CD4-positive, alpha-beta T cell treated with Interleukin-6 at 100 ng/mL for 8 hours (primary cell): ENCODE measurements at places on chromosomes 5 and 9.

DNA sequence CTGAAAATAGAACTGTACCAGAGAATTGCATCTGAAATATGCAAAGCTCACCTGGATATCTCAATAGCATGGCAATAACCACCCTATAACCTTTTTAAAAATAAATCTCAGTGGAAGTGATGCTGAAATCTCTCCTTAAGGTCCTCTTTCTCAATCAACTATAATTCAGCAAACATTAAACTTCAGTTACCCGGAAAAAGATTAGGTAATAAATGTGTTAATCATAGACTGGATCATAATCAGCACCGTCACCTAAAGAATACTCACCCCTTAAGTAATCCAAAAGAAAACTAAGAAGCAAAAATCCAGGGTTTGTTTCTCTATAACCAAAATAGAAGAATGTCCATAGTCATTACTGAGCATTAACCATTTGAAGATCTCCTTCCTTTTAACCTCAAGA is 44.3 kb upstream of the DENND4C start:
- no peak for DNase-seq

GRCh38 chr9:112921549-112921948 is 30.9 kb upstream of the SLC46A2 start:
- DNase-seq = no peak

DNA sequence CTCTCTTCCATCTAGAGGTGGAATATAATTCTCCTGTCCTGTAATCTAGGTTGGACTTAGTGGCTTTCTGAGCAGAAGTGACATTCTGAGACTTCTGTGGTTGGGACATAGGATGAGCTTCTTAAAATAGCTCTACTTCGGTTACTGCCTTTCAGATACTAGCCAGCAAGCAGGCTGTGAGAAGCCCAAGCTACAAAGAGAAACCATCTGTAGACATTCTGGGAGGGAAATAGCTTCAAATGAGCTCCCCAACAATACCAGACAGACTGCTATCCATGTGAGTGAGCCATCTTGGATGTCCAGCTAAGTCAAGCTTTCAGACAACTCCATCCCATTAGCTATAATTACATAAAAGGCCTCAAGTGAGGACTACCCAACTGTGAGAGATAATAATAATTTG is 568.9 kb downstream of the DMRTA1 start:
- no peak for DNase-seq

DNA sequence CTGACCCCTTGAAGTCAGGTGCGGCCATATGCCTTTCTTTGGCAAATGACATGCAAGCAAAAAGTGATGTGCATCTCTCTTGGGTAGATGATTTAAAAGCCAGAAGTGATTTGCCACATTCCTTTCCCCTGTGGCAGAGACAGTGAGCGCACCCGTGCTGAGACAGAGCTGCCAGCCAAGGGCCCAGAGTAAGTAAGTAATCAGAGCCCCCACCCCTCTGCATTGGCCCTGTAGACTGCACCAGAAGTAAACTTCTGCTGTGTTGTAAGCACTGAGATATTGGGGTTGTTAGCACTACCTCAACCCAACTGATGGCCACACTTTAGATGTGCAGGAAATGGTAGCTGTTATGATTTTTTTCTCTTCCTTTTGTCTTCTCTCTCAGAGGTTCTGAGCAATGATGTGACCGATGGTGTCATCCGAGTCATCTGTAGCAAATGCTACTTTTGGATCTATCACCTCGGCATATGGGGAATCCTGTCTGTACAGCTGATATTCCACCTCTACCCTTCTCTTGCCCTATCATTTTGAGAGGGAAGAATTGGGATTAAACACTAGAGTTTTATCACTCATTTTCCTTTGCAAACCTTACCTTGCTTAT is 58.0 kb downstream of the DOCK2 start:
- no peak for DNase-seq

GRCh38 chr9:110872920-110873319 is 165.3 kb downstream of the LPAR1 start:
- DNase-seq = no peak

- DNase-seq = no peak
These were observed 2.8 kb downstream of the SHC3 start for GRCh38 chr9:89175828-89176261.

- DNase-seq = no peak
These were observed 240.0 kb downstream of the PRR16 start for GRCh38 chr5:120703918-120704587.
